Cortex of kidney (tissue), 1 donor: ENCODE measurements at places on chromosomes 2 and 18.

DNA sequence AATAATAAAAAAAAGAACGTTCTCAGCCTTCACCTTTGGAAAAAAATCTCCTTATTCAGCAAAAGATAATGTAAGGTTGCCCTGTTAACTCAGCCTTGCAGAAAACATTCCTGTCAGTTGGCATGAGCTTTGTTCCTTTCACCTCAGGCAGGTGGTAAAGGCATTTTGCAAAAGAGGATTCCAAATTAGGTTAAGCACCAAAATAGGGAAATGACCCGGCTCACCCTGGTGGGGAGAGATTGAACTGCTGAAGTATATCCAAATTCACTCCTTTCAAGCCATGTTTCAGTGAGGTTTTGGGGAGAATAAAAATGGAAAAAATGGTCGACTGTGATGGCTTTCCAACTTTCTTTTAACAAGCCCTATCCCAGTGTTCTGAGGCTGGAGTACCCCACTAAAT lies 1988.8 kb upstream of the PIK3C3 start:
- no peak for DNase-seq

- no peak for DNase-seq
Observed at GRCh38 chr2:66866331-66867062, 431.6 kb downstream of the MEIS1 start.

- no peak for DNase-seq
Observed at GRCh38 chr18:53421869-53422268, 802.6 kb downstream of the MBD2 start.

- DNase-seq: no peak
Observed at GRCh38 chr18:61222206-61222605, 111.0 kb upstream of the CDH20 start.

DNA sequence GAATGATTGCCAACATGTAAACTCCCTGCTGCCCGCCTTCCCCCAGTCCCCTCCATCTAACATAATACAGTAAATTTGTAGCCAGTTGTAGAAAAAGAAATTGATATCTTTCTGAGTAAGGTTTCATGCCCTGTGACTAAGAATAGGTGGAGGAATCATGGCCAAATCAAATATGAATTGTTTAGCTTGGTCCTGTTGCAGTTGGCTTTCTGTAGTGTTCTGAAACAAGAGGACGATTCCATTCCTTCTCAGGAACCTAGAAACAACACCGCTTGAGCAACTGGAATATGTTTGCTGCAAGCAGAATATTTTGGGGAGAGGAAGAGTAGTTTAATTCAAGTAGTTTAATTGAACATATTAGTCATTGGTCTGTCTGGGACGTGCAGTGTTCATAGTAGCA lies 7.0 kb upstream of the DRC1 start:
- no peak for DNase-seq
